ENCODE measurements at places on chromosomes 5 and 9.

DNA sequence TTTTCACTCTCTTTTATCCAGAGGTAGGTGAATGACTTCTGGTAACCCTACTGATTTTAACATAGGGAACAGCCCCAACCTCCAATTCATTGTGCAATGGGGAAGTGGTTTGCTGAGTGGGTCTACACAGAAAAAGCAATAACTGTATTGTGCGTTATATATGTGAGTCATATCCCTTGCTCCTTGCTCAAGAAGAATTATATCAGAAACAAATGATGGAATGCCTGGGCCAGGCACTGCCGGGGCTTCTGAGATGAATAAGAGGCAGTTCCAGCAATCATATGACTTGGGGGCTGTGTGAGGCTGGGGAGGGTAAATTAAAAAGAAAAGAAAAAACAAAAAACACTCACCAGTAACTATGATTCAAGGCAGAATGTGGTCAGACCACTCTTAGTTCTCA lies 79.2 kb upstream of the ABCA1 start:
- DNase-seq, result peak; percentile 29

GRCh38 chr9:81741103-81741502 lies 51.8 kb upstream of the TLE1 start:
- DNase-seq, result no peak

- DNase-seq, result no peak
Observed at GRCh38 chr9:89678396-89679015, 73.7 kb downstream of the GADD45G start.

GRCh38 chr9:3863111-3863528 lies 337.3 kb upstream of the RFX3 start:
- no peak for DNase-seq

DNA sequence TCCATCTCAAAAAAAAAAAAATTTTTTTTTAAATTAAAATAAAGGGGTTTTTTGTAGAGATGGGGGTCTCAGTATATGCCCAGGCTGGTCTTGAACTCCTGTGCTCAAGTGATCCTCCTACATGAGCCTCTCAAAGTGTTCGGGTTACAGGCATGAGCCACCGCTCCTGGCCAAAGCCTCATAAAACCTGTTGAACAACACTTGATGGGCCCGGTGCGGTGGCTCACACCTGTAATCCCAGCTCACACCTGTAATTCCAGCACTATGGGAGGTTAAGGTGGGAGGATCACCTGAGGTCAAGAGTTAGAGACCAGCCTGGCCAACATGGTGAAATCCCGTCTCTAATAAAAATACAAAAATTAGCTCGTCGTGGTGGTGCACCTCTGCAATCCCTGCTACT lies 7.7 kb upstream of the NPM1 start:
- no peak for DNase-seq

- DNase-seq, result peak; percentile 20
Observed at GRCh38 chr9:130660683-130661450, 3.5 kb upstream of the PRDM12 start.

DNA sequence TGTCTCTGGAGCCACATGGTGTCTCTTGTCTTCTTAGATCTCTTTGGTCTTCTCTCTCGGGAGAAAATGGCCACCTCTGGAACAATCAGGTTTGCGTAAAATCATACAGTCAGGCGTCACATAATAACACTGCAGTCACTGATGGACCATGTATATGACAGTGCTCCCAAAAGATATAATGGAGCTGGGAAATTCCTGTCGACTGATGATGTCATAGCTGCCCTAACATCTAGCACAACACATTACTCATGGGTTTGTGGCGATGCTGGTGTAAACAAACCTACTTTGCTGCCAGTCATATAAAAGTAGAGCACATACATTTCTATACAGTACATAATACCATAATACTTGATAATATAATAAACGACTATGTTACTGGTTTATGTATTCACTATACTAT lies 30.1 kb upstream of the RAI14 start:
- no peak for DNase-seq

- no peak for DNase-seq
Observed at GRCh38 chr5:179304466-179304865, 40.8 kb downstream of the ADAMTS2 start.

DNA sequence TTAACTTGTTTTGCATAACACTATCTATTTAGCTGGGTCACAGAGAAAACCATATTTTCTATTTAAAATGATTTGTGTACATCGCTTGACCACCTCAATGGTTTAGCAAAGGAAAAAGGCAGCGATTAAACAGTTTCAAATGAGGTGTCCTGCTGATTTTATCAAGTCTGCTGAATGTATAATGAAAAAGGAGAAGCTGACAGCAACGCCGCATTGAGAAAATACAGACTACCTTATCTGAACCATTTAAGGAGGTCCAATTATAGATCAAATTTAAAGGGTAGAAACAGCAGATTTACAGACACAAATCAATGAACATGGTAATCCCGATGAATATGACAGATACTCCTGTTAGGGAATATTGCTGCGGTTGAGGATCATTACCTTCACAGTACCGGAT lies 29.6 kb downstream of the PSMB7 start:
- DNase-seq, result no peak

GRCh38 chr5:2633992-2634391 lies 117.5 kb downstream of the IRX2 start:
- DNase-seq, result no peak

All from stimulated activated CD4-positive, alpha-beta T cell treated with anti-CD3 and anti-CD28 coated beads, Interleukin-15, amount 100 ng/mL, for 24 hours (primary cell).